ENCODE measurements at places on chromosomes 5 and 9.

DNA sequence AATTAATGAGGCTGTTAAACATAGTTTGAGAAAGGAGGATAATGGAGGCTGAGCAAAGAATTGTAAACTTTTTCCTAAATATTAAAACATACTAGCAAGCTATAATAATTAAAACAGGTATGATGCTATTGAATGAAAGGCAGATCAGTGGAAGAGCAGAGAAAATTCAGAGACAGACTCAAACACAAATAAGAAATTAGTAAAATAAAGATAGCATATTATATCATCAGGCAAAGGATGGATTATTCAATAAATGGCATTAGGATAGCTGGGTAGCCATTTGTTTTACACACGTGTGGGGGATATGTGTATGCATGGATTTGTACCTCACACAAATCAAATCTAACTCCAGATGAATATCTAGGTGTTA is 50.6 kb downstream of the MRPS27 start:
- no peak for DNase-seq

DNA sequence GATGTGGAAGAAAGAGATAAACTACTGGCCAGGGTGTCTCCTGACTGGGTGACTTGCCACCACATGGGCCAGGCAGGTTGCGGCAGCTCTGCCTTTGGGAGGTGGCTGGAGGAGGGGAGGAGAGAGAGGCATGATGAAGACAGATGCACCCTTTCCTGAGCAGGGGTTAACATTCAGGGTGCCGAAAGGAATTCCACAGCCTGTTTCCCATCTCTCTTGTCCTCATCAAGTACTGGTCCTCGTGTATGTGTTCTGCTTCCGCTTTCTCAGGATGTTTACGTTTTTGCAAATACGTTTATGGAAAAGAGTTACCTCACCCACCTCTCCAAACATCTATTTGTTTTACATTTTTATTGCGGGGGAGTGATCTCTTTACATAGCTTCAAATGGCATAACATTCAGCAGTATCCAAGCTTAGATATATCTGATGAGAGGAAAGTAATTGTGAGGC is 73.4 kb downstream of the C9orf85 start:
- no peak for DNase-seq

DNA sequence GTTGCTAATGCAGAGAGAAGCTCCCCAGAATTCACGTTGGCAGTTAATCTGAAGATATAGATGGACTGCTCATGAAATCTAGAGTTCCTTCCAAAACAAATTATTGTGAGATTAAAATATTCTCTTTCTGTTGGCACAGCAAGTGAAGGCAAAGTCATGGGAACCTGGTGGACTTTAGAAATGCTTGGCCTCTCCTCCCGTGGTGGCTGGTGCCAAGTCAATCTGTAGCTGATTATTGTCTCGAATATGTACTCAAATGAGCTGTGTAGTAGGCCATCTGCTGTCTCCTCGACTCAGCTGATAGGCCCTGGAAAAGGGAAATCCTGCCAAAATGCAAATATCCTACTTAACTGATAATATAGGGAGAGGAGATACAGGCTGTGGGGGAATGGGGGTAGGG is 69.3 kb downstream of the DAPK1 start:
- DNase-seq, result peak; percentile 30

DNA sequence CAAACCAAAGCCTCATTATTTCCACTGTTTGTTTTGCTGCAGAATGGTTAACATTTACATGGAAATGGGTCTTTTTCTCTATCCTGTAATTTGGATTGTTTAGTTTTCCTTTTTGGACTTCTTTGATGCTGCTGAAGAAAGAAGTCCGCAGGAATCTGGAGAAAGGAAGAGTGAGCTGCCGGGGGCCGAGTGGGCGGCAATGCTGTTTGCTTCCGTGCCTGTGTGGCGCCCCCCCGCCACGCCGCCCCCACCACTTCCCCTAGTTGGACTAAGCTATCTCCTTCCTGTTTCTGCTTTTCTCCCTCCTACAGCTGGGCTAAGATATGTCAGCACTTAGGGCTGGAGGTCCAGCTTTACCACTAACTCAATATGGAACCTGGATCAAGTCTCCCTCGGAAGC is 39.7 kb downstream of the ACTL7B start:
- no peak for DNase-seq

GRCh38 chr5:33891788-33892619 is at the start of gene ADAMTS12:
ADAMTS12 (minus strand) TSS chr5:33891990; CDS start chr5:33891856, 134 bp downstream.
- DNase-seq, result no peak

DNA sequence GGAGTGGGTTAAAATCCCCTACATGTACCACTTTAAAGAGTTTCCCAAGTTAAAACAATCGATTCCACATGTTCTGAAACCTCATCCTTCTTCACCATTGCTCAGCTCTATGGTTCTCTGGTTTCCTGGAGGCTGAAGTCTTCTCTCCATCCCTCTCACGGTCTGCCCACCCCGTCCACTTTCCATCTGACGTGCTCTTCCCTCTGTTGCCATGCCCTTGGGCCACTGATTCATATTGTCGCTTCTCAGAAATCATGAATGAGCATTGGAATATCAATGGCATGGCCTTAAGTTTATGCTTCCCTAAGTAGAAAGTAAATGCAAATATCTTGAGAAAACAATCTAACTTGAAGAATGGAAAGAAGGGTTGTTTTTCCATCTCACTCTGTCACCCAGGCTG is 30.9 kb downstream of the GDNF start:
- no peak for DNase-seq

DNA sequence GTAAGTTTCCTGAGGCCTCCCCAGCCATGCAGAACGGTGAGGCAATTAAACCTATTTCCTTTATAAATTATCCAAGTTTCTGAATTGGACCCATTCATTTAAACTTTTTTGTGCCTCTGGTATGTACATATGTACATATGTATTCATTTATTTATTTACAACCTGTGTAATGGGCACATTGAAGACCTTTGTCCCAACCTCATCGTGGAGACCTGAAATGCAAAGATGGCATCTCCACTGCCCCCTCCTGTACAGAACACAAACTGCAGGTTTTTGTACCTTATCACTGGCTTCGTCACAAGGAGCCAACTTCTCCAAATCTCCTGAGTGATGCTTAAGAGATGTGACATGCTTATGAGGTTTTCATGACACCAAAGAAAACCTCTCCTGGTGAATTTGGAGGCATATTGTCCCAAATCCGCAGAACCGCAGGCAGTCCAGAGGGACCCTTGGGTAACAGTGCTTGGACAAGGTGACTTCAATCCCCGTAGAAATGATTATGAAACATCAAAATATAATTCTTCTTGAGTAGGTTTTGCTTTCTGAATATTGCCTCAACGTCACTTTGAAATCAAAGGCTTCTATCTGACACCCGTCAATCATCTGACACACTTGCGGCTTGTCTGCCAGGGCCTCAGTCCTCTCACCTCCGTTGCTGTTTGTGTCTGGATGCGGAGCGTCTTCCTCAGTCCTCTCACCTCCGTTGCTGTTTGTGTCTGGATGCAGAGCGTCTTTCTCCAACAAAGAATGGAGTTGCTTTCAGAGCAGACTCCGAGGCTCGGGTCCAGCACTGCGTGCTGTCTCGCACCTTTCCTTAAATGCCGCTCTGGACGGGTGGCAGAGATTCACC is 135.0 kb upstream of the IRX4 start:
- peak; percentile 17 for DNase-seq

- DNase-seq, result no peak
Observed at GRCh38 chr9:137531099-137531765, 19.0 kb downstream of the PNPLA7 start.

DNA sequence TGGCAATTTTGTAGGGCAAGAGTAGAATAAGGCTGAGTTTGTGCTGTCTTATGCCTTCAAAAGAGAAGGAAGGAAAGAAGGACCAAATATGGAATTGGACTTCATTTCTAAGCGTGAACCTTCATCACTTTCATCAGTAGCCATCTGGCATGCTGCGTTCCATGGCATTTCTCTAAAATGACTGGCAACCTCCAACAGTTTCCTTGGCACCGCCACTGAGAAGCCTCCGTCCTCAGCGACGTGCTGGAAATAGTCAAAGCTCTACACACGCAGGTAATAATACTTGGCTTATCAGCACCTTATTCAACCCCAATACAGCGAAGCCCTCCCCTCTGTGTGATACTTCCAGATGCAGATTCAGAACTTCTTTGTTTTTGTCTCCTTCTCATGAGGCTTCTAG is 169.7 kb upstream of the CD180 start:
- no peak for DNase-seq

DNA sequence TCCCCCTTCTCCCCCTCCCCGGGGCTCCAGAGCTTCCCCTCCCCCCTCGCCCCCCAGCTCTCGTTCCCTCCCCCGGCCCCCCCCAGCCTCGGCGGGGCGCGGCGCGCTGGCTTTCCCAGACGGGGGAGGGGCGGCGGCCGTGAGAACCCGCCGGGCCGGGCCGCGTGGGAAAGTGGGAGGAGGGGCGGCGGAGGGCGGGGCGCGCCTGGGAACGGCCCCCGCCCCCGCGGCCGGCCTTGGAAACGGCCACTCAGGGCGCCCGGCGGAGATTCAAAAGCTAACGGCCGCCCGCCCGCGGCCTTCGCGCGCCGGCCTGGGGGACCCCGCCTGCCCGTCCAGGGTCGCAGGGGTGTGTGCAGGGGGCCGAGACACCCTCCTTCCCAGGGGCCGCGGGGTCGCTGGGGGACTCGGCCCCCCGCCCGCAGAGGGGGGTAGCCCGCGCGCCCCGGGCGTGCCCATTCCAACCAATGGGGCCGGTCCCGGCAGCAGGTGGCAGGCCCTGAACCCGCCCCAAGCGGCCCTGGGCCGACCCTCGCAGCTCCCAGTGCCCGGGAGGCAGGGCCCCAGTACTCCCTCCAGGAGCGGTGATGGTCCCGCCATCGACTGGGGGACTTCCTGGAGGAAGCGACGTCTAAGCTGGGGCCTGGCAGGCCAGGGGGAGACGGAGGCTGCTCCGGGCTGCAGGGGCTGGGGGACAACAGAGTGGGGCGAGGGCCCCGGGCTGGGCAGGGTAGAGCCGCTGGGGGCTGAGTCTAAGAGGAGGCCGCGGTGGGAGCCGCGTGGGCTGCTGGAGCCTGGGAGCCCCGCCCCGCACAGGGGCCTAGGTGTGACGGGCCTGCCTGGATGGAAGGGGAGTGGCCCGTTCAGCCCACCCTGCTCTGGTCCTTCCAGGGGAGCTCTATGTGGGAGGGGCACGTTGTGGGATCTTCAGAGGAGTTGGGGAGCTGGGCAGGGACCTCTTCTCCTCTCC is 14.2 kb upstream of the NRARP start:
- DNase-seq, result no peak

DNA sequence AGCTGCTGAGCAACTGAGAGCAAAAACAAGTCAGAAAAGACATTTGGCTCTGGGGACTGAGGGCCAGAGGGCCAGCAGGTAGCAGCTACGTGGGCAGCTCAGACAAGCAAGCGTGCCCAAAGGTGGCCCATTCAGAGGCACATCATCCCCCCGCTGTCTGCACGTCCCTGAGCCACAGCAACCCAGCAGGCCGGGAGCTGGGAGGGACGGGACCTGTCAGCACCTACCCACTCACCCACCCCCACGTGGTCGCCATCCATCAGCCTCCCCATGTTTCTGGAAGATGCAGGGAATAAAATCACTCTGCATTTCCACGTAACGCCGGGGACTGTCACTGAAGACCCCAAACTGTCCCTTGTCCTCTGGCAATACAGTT is 167.8 kb downstream of the COL23A1 start:
- DNase-seq, result no peak

- peak; percentile 73 for DNase-seq
Observed at GRCh38 chr9:91954841-91955471, 4.9 kb upstream of the ROR2 start.

DNA sequence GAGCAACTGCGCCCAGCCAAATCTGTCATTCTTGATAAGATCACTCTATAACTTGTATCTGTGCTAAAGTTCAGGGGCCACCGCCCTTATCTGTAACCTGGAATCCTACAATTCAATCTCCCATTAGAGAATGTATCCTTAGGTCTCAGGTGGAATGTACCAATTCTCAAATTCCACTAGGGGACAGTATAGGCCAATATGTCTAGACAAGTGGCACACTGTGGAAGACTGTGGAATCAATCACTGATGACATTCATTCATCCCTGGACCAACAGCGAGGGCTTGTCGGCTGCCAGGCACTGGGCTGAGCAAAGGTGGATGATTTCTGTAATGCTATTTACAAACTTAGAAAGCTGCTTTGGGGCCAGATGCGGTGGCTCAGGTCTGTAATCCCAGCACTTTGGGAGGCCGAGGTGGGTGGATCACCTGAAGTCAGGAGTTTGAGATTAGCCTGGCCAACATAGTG is 28.7 kb upstream of the MEGF9 start:
- DNase-seq, result peak; percentile 2

GRCh38 chr5:64727150-64727549 is 36.8 kb downstream of the SHISAL2B start:
- no peak for DNase-seq

DNA sequence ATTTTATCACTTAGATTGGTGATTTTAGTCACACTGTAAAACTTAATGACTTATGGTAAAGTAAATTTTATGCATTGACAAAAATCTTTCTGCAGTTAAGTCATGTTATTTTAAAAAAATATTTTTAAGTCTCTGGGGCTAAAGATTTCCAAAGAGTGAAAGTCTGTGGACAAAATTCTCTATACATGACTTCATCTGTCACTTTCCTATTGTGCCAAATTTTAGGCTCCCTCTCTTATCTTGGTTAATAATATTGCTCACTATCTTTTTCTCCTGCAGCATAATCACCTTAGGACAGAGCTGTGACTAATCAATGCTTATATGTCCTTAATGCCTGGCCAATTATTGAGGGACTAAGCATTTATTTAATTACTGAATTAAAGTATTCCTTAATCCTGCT is 15.2 kb downstream of the LURAP1L start:
- DNase-seq, result no peak

DNA sequence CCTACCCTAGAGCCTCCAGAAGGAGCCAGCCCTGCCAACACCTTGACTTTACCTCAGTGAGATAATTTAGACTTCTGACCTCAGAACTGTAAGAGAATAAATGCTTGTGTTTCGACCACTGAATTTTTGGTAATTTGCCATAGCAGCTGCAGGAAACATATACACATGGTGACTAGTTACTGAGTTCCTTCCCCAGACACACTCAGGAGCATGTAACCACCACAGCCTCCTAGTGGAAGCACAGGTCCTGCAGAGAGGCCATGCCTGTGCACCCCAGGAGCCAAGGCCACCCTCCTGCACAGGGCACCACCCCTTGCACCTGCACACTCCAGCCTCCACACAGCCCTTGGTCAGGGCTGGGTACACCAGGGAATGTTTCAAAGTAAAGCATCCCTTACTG is 7.6 kb upstream of the CAMSAP1 start:
- DNase-seq, result no peak

DNA sequence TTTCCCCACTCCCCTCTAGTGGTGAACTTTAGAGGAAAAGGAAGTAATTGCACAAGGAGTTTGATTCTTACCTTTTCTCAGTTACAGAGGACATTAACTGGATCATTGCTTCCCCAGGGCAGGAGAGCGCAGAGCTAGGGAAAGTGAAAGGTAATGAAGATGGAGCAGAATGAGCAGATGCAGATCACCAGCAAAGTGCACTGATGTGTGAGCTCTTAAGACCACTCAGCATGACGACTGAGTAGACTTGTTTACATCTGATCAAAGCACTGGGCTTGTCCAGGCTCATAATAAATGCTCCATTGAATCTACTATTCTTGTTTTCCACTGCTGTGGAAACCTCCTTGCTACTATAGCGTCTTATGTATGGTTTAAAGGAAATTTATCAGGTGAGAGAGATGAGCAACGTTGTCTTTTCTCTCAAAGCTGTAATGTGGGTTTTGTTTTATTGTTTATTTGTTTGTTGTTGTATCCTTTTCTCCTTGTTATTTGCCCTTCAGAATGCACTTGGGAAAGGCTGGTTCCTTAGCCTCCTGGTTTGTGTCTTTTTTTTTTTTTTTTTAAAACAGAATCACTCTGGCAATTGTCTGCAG is 25.3 kb downstream of the SLC22A5 start:
- peak; percentile 38 for DNase-seq

All from NCI-H1694 (cell line).